ENCODE measurements at places on chromosomes 2 and 18. TPM values are rescaled to one million over a fixed set of nuclear protein-coding genes. Genes with fewer than 3 reads are reported as not detected.

The IHH gene
- total RNA-seq: 0.15 TPM

The NT5DC4 gene
- total RNA-seq: not detected

DNA sequence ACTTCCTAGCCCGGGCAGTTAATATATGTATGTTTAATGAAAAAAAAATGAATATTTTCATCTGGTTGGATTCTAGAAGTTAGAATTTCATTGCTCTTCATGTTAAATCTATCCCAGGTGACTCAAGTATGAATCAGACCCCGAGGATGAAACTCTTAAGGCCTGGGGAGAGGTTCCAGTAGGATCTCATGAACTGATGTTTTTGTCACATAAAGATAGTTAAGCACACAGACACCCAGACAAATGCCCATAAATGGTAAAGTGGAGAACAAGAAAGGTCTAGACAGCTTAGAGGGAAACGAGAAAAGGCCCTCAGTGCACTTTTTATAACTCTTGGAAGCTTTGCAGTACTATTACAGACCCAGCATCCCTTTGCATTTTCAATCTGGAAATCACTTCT is 114.1 kb downstream of the RIF1 start:
- DNase-seq: no peak
- H3K4me1 ChIP-seq: no peaks in the 10 kb centered on the region
- no peaks in the 10 kb centered on the region for H3K27me3 ChIP-seq
- H3K4me3 ChIP-seq: no peak overlapping the region
- no peaks in the 10 kb centered on the region for H3K36me3 ChIP-seq

The CNNM4 gene
- 16.3 TPM for total RNA-seq

Measured in A673 (cell line).